Stimulated activated CD4-positive, alpha-beta T cell treated with anti-CD3 and anti-CD28 coated beads, Interleukin-12 subunit alpha, Interleukin-12 subunit beta, amount 100 ng/mL, for 24 hours (primary cell): ENCODE measurements at places on chromosomes 11 and 22.

GRCh38 chr11:69293819-69294505 lies at the start of gene MYEOV:
TSS of gene MYEOV (plus strand) at chr11:69294155. CDS start at chr11:69295355, 1,200 bp downstream.
- peak; percentile 41 for DNase-seq

GRCh38 chr22:49783036-49783746 lies 44.5 kb downstream of the BRD1 start:
- no peak for DNase-seq

- no peak for DNase-seq
Measured at GRCh38 chr11:128684549-128685401, 9.1 kb upstream of the FLI1 start.

DNA sequence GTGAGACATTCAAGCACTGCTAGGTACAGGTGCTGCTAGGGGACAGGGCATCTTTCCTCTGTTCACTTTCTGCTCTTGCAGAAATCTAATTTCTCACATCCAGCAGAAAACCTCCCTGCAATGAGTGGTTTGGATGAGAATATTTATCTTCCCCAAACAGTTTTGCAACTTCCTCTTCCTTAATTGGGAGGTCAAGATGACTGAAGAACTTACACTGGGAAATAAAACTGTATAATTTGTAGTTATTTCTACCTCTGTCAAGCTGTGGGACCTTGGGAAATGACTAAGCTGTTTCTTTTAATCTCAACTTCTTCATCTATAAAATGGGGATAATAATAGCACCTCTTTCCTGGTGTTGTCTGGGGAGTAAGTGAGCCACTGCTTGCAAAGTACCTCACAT lies 69.8 kb downstream of the PRR5L start:
- DNase-seq: no peak

DNA sequence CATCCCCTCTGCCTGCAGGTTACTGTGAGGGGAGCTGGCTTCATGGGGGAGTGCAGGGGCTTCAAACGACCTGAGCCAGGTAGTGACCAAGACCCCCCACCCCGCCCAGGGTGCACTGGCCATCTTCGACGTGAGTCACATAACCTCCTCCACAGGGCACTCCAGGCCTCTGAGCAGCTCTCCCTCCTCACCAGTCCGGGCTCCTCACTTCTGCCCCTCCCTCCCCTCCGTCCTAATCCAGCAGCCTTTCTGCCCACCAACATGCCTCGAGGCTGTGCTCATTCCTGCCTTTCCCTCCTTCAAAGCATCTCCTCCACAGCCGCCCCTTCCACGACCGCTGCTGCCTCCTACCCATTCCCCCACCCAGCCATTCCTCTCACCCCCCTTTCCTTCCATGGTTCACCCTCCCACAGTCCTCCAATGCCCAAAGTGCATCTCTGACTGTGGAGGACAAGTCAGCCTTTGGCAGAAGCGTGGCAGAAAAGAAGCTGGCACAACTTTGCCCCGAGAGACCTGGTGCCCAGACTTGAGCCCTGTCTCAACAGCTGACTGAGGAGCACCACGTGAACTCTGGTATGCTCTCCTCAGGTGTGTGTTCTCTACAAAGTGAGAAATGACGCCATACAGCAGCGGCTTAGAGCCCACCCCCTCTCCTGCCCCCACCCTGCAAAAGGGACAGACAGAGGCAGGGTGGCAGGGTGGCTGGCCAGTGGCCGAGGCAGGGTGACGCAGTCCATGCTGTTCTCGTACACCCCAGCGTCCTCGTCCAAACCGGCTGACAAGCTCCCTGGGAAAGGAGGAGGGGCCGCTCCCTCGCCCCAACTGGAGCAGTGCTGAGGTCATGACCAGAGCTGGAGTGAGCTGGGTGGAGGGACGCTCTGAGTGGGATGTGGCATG lies 30.4 kb downstream of the OPCML start:
- DNase-seq: no peak

DNA sequence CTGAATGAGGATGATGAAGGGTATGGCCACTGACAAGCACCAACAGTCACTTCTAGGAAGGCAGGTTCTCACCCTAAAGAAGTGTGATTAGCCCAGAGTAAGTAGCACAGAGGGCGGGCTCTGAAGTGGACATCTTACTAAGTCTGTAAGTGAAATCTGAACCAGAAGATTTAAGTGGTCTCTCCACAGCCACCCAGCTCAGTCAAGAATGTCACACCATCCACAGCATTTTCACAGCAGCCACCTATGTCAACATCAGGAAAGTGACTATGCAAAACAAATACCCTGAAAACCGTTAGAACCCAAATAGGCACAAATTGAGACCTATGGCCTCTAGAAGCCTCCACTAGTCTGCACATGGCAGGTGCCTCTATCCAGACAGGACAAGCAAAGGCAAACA lies 23.0 kb upstream of the STK33 start:
- DNase-seq: no peak

DNA sequence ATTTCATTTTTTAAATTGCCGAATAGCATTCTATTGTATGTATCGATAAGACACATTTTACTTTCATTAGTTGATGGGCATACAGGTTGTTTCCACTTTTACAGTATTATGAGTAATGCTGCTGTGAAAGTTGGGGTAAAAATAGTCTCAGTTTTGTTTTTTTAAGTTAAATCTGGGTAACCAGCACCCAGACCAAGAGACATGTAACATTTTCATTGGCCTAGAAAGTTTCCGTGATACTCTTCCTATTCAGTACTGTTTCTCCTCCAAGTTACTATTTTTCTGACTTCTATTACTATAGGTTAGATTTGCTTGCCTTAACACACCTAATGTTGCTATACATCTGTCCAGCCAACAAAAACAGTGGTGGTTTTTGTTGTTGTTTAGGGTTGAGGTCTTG lies 12.3 kb downstream of the IPO7 start:
- no peak for DNase-seq

DNA sequence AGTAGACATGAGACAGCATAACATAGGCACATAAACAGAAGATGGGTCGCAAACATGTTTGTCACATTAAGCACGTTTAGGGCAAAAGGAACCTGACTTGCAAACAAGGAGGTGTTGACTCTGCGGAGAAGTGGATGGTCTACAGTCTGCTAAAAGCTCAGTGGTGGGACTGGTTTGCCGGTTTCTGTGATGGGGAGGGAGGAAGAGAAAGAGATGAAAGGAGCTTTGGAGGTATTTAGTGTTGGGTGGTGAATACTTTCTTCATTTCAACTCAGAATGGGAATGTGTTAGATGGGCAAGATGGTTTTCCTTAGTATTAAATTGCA lies 191.4 kb upstream of the SORL1-AS1 start:
- no peak for DNase-seq

GRCh38 chr11:61555051-61555969 lies 25.6 kb downstream of the SYT7 start:
- DNase-seq: no peak

- DNase-seq: no peak
Measured at GRCh38 chr22:45336971-45337431, 27.3 kb downstream of the FAM118A start.

GRCh38 chr11:45470794-45471167 lies 184.6 kb upstream of the SYT13 start:
- DNase-seq: no peak

DNA sequence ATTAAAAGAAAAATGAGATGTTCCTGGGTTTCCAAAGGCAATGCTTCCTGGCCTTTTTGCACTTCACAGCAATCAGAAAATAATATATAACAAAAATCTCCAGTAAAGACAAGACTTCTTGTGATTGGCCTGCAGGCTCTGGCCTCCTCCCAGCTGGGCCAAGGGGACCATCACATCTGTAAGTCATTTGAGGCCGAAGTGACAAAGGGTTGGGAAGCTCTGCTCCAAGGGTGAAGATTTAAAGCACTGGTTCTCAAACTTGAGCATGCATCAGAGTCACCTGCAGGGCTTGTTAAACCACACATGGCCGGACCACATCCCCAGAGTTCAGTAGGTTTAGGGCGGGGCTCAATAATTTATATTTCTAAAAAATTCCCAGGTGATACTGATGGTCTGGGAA lies 32.1 kb downstream of the ARFGAP2 start:
- no peak for DNase-seq

- DNase-seq: no peak
Measured at GRCh38 chr22:45784357-45785277, 113.0 kb downstream of the ATXN10 start.

- no peak for DNase-seq
Measured at GRCh38 chr11:79412761-79413160, 28.1 kb downstream of the TENM4 start.

DNA sequence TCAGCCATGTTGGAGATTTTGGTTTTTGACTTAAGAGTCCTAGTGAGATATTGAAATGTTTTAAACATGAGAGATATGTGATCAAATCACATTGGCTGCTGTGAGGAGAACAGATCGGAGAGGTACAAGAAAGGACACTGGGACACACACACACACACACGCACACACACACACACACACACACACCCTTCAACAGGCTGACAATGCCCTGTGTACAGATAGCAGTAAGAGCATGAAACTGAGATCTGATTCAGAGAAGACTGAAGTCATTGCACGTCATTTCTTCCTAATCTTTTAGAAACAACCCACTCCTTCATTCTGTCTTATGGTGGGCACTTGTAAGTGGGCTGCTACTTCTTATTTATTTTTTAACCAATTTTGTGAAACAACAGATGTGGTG lies 200.5 kb upstream of the E2F8 start:
- no peak for DNase-seq

DNA sequence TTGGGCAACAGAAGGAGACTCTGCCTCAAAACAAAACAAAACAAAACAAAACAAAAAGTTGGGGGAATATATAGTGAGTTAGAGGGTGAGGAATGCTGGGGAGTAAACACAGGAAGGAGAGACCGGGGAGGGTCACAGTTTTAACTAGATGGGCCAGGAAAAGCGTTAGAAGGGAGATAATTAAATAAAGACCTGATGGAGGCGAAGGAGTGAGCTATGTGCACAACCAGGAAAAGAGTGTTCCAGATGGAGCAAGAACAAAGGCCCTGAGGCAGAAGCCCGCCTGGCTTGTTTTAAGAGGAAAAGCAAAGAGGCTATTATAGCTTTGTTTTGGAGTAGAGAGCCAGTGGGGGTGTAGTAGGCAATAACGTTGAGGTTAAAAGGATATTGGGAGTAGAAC lies 4.8 kb upstream of the PLA2G6 start:
- DNase-seq: no peak

GRCh38 chr22:47775191-47775590 lies 1012.7 kb downstream of the TBC1D22A start:
- no peak for DNase-seq

DNA sequence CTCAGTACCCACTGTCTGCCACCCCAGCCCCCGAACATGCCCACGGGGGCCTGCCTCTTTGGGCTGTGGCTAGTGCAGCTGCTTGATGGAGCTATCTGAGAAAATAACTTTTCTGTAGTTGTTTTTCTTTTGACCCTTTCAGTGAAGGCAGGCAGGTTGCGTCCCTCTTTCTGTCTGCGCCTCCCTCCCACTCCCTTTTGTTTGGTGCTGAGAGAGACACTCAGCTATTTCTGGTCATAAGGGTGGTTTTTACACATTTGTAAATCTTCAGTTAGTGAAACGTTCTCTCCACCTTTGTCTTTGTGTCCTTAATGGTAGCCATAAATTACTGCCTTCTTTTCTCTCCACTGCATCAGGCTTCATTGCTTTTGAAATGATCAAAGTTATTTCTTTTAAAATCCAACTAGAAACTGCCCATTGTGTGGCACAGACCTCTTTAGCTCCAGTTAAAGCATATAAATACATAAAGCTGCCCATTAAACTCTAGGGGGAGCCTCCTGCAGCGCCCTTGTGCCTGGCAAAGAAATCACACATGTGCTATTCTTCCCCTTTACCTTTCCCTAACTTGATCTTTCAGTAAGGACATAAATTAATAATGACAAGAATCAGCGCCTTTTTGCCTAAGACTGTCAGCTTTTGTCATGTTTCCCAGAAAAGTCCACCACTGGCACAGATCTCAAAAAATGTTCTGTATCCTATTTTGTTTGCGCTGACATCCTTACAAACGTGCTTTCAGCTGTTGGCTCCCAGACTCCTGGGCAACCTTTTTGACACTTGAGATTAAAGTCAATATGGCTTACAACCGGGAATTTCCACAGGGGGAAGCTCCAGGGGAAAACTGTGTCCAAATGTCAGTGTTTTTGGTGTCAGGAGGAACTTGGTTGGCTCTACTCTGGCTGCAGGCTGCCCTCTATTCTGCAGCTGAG lies 1.7 kb upstream of the SCUBE2 start:
- DNase-seq: no peak

- no peak for DNase-seq
Measured at GRCh38 chr11:44661311-44661717, 65.4 kb upstream of the TSPAN18 start.

DNA sequence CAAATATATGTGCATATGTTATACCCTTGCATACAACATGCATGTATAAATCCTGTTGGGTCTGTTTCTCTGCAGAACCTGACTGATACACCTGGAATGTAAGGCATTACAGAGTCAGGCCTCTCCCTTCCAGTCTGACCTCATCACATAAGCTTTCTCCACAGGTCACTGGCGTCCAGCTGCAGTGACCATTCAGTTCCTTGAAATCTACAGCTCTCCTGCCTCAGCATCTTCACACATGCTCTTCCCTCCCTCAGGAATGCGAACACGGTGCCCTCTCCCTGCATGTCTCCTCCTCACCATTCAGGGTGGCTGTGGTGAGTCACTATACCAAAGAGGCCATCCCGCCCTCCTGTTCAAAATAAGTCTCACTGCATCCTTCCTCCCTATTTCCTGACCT lies 657.8 kb upstream of the B3GAT1 start:
- DNase-seq: no peak

DNA sequence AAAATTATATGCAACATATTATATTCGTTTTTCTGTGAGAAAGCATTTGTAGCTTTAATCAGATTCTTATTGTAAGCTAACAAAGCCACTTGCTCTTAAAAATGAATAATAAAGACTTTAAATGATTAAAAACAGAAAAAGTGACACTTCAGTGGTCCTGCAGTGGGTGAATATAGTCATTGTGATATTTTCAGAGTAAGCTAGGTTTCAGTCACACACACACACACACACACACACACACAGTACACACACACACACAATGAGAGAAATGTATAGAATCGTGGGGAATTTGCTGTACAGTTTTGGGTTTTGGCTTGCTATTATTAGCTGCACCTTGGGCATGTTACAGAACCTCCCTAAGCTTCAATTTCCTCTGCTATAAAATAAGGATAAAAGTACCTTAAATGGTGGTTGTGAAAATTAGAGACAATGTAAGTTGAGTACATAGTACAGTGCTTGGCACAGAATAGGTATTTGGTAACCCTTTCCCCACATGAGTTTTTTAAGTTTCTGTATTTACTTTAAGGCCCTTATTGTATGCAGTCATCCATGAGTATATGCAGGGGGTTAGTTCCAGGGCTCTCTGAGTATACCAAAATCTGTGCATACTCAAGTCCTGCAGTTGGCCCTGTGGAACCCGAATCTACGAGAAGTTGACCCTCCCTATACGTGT lies 39.8 kb downstream of the CSTPP1 start:
- DNase-seq: no peak

GRCh38 chr22:36036167-36036624 lies 7.6 kb upstream of the RBFOX2 start:
- no peak for DNase-seq

GRCh38 chr11:115345361-115345760 lies 158.9 kb downstream of the CADM1 start:
- no peak for DNase-seq

- DNase-seq: no peak
Measured at GRCh38 chr11:86511086-86511551, 136.4 kb downstream of the CCDC81 start.
